Neural progenitor cell (in vitro differentiated cells): ENCODE measurements at places on chromosomes 1 and 21. TPM values are rescaled to one million over a fixed set of nuclear protein-coding genes. Genes with fewer than 3 reads are reported as not detected.

GRCh38 chr1:179208681-179209477, 20.6 kb downstream of the ABL2 start:
- H3K4me1 ChIP-seq = no peaks in the 10 kb centered on the region
- no peaks in the 10 kb centered on the region for H3K36me3 ChIP-seq
- H3K27me3 ChIP-seq = no peaks in the 10 kb centered on the region
- DNase-seq = no peak
- H3K4me3 ChIP-seq = no peak overlapping the region

Gene POU3F1
- total RNA-seq = 16.5 and 44.6 TPM in 2 replicates

Gene SLC1A7
- not detected in 2 replicates for total RNA-seq

GRCh38 chr1:201476670-201477344, 7.8 kb upstream of the PHLDA3 start:
- peaks cover 39% of the 10 kb centered on the region for H3K27me3 ChIP-seq
- peaks cover 3% of the 10 kb centered on the region for H3K4me1 ChIP-seq
- H3K36me3 ChIP-seq = no peaks in the 10 kb centered on the region
- H3K4me3 ChIP-seq = no peak overlapping the region
- H3K27ac ChIP-seq = no peak overlapping the region

Gene TBCE
- total RNA-seq = 29.8 and 41.3 TPM in 2 replicates
